Anterior cingulate cortex (tissue), 58 donors: ENCODE measurements at places on chromosomes 2 and 18.

GRCh38 chr2:209388446-209389037, 35.3 kb upstream of the MAP2 start:
- no peak for DNase-seq

- DNase-seq = no peak
Observed at GRCh38 chr18:7023063-7023580, 94.5 kb downstream of the LAMA1 start.

DNA sequence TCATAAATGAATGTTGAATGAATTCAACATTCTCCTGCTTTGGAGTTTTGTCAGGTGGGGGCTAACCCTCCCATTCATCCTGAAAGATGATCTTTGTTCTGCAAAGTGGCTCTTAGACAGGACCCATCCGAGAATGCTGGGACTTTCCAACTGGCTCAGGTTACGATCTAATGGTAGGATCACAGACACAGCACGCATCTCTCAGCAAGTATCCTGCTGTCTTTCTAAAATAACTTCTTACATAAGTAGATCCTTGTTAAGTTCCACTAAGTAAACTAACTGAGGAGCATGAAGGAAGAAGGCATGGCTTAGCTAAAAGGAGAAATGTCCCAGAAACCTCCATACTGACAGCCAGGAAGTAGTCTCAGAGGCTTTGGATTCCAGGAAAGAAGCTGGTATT, 23.7 kb downstream of the CYP27A1 start:
- DNase-seq = no peak

DNA sequence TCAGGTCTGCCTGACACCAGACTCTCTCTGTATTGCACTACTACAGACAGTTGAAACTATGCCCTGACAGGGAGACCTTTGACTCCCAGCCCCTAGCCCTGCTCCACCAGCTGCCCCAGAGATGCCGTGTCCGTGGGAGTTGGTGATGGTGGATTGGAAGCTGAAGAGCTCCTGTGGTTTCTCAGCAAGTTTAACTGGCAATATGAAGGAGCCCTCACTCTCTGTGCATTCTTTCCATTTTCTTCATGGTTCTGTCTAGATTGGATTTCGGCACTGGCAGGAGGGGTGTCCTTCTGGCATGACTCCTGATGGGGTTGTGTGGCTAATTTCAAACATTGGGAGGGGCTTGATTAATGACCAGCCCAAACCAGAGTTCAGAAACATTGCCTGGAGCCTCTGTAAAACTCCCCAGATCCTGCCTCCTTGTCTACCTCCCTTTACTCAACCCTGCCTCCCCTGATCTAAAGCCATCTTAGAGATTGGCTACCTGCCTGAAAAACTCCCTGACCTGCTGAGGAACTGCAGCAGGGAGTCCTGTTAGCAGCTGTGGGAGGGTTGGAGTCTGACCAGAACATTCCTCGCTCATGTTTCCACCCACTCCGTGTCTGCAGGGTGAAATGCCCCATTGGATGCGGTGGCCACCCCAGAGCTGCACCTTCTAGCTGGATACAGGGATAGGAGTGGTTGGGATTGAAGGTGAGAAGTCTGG, 206.9 kb upstream of the SPRED2 start:
- no peak for DNase-seq

DNA sequence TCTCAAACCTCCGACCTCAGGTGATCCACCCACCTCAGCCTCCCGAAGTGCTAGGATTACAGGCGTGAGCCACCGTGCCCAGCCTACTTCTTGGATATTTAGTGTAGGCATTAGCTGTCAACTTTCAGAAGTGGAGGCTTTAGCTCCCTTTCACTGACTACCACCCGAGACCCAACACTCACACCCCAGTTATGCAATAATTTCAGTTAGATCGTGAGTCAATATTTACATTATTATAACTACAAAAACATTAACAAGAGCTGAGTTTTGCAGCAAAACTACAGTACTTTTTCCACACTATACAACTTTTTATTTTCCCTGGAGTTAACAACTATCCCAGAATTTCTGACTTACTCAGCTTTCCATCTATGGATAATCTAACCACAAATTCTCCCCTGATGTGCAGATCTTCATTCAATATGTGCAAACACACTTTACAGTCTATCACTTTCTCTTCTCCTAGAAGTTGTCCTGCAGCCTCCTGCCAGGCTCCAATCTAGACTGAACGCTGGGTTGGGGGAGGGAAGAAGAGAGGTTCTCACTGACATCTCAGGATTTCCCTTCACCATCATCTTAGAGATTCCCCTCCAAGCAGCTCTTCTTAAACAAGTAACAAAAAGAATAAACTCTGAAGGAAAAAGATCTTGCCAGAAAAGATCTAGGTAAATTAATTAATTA, 10.1 kb downstream of the TBC1D8 start:
- no peak for DNase-seq

GRCh38 chr2:74917702-74918619, 40.5 kb upstream of the POLE4 start:
- no peak for DNase-seq

DNA sequence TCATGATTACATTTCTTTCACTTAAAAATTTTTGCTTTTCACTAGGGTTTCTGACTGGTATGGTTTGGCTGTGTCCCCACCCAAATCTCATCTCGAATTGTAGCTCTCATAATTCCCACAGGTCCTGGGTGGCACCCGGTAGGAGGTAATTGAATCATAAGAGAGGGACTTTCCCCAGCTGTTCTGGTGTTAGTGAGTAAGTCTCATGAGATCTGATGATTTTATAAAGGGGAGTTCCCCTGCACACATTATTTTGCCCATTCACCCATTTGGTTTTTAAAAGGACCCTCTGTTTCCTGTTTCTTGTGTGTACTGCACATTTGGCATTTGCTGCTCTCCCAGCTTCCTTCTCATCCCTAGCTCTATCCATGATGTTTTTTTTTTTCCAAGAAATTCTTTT, 27.8 kb upstream of the NETO1 start:
- DNase-seq = no peak

DNA sequence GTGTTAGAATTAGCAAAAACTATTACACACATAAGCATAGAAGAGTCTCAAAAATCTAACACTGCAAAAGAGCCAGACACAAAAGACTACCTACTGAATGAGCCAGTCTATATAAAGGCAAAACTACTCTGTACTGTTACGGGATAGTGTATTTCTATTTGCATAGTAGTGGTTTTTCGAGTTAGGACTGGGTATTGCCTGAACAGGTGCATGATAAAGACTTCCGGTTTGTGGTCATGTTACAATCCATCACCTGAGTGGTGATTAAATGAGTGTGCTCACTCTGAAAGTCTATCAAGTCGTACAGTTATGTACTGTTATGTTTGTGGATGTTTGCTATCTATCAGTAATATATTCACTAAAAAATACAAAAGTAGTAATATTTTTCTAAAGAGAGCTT, 523.3 kb upstream of the SYT4 start:
- no peak for DNase-seq

GRCh38 chr18:60826346-60826745, 453.8 kb upstream of the MC4R start:
- no peak for DNase-seq
